ENCODE measurements at places on chromosomes 16 and 17.

- no peak for DNase-seq
These were observed 203.5 kb upstream of the GOT2 start for GRCh38 chr16:58937661-58938060.

DNA sequence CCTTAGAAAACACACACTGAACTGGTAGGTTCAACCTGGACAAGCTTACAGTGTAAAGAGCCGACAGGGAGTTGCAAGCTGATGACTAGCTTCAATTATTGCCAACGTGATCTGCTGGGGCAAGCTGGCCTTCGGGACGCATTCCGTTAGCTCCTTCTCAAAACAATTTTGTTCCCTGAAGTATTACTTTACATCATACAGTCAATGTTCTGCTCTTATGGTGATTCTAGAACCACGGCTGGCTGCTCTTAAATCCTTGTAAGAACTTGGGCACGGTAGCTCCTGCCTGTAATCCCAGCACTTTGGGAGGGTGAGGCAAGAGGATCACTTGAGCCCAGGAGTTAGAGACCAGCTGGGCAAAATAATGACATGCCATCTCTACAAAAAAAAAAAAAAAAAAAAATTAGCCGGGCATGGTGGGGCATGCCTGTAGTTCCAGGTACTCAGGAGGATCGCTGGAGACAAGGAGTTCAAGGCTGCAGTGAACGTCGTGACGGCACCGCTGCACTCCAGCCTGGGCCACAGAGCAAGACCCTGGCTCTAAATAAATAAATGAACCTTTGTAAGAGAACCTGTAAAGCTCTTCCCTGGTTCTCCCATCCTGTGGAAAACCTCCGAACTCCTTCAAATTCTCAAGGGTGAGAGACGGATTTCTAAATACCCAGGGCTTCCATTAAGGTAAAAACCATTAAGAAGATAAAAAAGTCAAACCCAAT, 2.0 kb downstream of the CDIP1 start:
- DNase-seq: no peak

GRCh38 chr17:41480136-41480535, 815 bp downstream of the KRT35 start:
- no peak for DNase-seq

DNA sequence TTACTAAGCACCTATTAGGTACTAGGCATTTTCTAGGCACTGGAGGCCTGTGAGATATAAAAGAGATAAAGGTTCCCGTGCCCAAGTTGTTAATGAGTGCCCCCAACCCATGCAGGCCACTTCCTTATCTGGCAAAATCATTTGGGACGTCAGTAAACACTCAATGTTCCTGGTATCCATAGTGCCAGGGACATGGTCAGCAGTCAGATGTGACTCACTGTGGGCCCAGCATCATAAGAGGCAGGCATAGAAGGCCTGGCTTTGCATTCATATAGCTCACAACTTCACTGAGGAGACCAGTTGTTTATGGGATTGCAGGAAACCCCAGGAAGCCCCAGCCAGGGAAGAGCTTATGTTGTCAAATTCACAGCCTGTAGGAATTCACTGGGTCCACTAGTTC, 81.1 kb downstream of the MRC2 start:
- no peak for DNase-seq

- no peak for DNase-seq
These were observed 6.1 kb downstream of the KRTAP4-9 start for GRCh38 chr17:41111151-41111885.

- no peak for DNase-seq
These were observed 24.3 kb upstream of the MGAT5B start for GRCh38 chr17:76843703-76844484.

DNA sequence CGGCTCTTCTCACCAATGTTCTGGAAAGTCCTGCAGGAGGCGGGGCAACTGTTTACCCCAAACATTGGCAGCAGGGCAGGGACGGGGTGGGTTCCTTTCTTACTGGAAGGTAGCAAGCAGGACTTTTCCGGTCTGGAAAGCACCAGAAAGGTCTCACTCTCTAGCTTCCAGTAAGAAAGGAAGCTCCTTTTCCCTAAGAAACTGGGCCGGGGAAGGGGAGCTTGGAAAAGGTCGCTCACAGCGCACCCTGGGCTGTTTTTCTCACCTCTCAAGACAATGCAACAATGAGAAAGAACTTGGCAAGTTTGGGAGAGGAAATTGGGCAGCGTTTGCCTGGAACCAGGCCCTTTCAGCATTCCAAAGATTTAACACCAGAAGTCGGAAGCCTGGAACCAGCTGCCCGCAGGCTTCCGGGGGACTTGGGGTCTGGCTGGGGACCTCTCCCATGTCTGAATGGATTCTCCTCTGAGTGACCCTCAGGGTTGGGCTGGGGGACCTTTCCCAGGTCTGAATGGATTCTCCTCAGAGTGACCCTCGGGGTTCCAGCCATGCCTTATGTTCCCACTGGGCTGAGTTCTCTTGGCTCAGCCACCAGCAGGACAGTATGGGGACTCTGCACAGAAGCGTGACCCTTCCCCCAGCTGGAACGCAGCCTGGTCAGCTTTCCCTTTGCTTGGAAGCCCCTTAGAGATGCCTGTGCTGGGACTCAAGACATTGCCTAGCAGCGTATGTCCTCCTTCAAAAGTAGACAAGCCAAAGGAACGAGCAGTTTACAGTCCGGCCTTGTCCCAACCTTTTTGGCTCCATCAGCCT, 166.5 kb upstream of the PLCG2 start:
- DNase-seq: no peak

DNA sequence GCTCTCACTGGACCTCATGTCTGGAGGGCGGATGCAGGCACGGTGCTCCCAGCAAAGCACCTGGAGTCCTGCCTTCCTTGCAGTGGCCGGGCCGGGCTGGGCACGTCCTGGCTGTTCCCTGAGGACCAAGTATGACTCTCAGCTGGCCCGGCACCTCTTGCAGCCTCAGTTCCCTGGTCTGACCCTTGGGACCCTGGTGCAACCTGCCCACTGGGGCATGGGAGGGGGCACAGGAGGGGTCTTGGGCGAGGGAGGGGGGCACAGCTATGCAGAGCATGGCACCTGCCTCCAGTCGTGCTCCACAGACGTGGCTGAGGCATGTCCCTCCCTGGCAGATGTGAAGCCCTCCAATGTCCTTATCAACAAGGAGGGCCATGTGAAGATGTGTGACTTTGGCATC, 19.6 kb downstream of the MAP2K3 start:
- no peak for DNase-seq

GRCh38 chr17:10036511-10037061, 131.5 kb upstream of the RCVRN start:
- peak; percentile 2 for DNase-seq

DNA sequence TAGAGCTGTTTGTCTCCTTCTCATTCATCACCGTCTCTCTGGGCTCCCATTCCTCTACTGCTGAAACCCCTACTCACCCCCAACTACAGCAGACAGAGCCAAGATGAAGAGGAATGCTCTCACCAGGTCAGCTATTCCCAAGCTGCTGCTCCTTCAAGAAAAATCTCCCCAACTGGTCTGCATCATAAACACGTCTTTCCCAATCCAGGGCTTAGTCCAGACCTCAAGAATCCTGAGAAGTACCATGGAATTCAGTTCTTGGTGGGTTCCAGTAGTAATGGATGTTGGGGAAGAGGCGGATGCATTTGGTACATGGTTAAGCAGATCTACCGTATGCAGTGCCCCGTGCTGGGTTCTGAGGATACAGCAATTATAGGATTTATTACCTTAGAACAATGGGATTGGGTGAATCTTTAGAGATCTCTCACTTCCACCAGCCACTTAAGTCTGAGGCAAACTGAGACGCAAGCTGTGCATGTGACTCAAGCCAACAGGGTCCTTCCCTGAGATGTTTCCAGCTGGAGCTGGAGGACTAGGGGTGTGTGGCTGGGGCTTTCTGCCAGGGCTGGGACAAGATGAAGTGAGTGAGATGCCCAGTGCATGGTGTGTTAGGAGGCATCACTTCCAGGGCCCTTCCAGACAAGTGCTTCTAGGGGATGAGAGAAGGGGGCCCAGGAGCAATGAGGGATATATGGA, 232.7 kb upstream of the CDH5 start:
- no peak for DNase-seq

DNA sequence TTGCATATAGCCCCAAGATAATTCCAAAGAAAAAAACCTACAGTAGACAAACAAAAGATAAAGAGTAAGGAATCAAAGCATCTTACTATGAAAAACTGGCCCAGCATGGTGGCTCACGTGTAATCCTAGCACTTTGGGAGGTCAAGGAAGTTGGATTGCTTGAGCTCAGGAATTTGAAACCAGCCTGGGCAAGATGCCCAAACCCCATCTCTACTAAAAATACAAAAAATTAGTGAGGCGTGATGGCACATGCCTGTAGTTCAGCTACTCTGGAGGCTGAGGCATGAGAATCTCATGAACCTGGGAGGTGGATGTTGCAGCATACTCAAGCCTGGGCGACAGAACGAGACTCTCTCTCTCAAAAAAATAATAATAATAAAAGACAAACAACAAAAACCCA, 764.7 kb upstream of the KIF2B start:
- no peak for DNase-seq

GRCh38 chr16:66873685-66874055, 6.6 kb upstream of the PDP2 start:
- DNase-seq: no peak

DNA sequence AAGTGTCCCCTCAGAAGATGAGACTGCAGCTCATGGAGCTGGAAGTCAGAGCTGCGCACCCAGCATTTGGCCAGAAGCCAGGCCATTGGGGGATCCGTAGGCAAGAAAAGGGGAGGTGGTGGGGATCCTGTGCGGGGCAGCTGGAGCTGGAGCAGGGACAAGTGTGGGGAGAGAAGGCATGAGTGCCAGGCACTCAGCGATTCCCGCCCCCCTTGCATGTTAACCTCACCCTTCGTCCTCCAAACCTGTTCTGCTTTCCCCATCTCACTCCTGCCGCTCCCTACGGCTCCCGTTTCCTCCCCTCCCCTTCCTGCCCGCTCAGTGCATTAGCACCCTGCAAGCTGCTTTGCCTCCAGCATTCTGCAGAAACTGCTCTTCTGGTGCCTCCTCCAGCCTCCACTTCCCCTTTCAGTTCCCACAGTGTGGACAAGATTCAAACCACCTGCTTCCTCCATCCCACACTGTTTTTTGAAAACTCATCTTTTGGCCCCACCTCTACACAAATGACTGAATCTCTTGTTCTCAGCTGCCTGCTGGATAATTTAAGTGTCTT, 5.6 kb downstream of the ALOX15 start:
- no peak for DNase-seq

GRCh38 chr16:10003486-10003885, 178.7 kb downstream of the GRIN2A start:
- no peak for DNase-seq

DNA sequence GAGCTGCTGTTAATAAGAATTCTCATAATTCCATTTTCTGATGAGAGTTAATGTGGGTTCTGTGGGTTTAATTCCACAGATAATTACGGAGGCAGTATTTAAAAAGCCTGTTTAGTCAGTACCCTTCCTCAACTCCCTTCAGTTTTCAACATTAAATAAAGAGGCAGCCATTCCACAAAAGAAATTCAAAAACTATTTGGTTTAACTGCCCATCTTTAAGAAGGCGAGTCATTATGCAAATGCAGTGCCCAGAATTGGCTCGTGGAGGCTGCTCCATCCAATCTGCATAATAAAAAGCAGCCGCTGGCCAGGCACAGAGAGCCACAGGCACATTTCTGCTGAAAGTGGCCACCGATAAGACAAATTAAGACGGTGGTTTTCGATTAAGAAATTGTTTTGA, 194.4 kb upstream of the TOX3 start:
- no peak for DNase-seq

GRCh38 chr17:49913226-49914095, 55.5 kb upstream of the DLX4 start:
- DNase-seq: no peak

- DNase-seq: no peak
These were observed 504 bp upstream of the COPRS start for GRCh38 chr17:31859487-31860008.

DNA sequence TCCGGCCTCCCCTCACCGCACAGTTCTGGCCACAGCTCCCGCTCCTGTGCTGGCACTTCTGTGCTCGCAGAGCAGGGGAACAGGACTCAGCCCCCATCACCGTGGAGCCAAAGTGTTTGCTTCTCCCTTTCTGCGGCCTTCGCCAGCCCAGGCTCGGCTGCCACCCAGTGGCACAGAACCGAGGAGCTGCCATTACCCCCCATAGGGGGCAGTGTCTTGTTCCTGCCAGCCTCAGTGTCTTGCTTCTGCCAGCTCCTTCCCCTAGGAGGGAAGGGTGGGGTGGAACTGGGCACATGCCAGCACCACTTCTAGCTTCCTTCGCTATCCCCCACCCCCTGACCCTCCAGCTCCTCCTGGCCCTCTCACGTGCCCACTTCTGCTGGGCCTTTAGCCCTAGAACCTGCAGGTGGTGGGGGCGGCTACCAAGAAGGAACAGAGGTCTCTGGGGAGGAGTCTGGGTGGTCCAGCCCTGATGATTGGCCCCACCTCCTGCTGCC, 645 bp upstream of the ELMO3 start:
- DNase-seq: peak; percentile 83

GRCh38 chr17:78313735-78314648, 45.9 kb downstream of the SOCS3 start:
- peak; percentile 98 for DNase-seq

DNA sequence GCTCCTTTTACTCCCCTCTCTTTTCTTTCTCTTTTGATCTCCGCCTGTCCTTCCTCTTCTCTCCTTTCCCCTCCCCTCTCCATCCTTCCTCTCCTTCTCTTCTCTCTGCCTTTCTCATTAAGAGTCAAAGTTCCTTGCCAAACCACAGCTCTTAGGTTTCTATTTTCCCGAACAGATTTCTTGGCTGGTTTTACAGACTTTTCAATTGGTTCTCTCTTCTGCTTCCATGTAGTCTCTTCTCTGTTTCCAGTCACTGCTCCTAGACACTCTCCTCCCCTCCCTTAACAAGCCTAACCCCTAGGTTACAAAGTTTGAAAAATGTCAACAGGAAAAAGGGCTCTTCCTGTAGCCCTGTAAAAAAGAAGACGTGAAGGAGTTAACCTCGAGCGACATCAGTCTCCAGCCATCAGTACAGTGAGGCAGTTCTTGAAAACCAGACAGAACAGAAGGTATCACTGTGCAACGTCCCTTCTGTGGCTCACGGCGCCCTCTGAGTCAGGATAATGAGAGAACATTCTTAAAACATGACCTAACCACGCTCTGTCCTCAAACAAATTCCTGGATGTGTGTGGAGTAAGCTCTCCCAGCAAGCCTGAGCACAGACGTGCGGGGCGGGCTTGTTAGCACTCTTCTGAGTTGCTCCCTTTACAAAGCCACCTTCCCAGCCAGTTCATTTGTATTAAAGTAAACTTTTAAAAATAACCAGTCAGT, 11.6 kb upstream of the MARCHF10 start:
- peak; percentile 49 for DNase-seq

DNA sequence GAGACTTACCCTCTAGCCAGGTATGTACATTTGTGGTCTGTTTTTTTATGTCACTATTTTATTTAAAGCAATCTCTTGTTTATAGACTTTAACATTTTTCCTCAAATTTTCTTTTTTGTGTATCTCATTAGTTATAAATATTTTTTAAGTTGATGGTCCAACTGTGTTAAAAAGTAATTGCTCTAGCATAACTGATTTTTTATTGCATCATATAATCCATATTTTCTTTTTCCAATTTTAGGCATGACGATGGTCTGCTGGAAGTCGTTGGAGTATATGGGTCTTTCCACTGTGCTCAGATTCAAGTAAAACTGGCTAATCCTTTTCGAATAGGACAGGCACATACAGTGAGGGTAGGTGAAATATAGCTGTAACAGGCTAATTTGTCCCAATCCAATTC, 27.9 kb downstream of the DGKE start:
- DNase-seq: no peak

Measured in Calu3 (cell line).